Left colon (tissue), 2 donors: ENCODE measurements at places on chromosomes 1 and 21.

DNA sequence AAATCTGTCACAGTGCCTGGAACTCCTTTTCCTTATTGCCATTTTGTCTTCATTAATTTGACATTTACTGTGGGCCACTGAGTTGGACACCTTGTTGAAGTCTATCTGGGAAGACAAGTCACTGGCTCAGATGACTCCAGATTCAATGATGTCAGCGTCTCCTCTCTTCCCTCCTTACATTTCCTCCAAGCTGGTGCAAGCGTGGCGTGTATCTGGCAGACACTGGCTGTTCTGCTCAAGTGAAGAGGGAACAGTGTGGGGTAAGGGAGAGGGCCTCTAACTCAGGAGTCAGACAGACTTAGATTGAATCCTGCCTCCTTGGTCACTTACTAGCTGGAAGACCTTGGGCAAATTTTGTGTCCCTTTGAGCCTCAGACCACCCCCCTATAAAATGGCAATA lies 8.7 kb upstream of the ZNF691 start:
- no peak for DNase-seq

GRCh38 chr1:20785907-20786252 lies 1.2 kb downstream of the HP1BP3 start:
- DNase-seq: no peak

DNA sequence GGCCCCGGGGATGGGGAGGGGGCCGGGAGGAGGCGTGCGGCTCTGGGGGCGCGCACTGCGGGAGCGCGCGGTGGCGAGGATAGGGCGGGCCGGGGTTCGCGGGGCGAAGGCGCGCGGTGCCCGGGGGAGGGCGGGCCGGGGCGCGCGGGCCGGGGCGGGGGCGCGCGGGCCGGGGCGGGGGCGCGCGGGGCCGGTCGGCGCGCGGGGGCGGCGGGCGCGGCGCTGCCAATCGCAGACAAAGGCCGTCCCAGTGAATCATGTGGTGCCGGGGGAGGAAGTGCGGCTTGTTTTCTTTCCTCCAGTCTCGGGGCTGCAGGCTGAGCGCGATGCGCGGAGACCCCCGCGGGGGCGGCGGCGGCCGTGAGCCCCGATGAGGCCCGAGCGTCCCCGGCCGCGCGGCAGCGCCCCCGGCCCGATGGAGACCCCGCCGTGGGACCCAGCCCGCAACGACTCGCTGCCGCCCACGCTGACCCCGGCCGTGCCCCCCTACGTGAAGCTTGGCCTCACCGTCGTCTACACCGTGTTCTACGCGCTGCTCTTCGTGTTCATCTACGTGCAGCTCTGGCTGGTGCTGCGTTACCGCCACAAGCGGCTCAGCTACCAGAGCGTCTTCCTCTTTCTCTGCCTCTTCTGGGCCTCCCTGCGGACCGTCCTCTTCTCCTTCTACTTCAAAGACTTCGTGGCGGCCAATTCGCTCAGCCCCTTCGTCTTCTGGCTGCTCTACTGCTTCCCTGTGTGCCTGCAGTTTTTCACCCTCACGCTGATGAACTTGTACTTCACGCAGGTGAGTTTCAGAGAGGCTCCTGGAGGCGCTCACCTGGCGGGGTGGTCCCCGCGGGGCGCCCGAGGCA lies at the start of gene GPR137B:
Gene GPR137B (plus strand): TSS at position 287 of the 851 bp plus-strand sequence. CDS start 84 bp downstream, at position 371.
- peak; percentile 58 for DNase-seq

DNA sequence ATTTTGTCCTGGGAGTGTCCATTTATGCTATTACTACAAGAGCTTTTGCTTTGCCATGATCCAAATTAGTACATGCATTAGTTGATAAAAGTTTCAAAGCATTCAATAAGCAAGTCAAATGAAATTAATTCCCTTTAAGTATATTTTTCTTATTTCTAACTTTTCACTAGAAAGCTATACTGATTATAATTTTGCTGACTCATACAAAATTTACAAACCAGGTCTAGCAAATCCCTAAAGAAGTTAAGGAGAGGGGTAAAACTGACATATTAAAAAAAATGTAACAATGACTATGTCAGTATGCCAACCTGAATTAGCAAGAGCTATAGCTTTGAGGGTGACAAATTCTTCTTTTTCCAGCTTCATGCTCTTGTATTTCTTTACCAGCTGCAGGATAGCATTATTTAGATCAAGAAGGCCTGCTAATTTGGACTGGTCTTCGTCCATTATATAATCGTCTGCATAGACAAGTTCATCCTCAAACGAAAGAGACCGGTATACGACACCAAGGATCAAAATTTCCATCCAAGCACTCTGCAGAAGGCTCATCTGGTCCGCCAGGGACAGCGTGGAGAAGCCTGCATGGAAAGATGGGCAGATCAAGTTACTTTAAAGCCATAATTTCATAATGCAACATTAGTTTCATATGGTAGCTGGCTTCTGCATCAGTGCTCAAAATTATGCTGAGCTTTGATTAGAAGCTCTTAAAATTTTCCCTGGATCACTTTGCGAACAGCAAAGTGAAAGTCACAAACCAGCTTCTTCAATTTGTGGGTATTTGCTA lies 95.8 kb upstream of the USH2A start:
- DNase-seq: no peak

DNA sequence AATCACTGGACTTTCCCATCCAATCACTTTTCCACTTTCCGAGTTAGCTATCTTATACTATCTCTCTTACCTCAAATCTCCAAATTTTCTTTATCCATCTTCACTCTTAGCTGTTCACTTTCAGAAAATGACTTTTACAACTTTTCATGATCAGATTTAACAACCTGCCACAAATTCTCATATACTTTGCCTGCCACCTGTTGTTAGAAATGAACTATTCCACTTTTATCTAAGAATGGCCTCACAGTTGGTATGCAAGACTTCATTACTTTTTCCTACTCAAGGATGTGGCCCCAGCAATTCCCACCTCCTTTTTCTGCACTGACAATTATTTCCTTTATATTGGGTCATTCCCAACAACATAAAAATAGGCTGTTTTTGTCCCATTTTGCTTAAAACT lies 93.6 kb upstream of the DEPDC1 start:
- no peak for DNase-seq

GRCh38 chr1:37734629-37735591 lies 30.0 kb downstream of the EPHA10 start:
- peak; percentile 89 for DNase-seq

- no peak for DNase-seq
These were observed 34.7 kb downstream of the PRRX1 start for GRCh38 chr1:170698301-170699275.

GRCh38 chr1:172004671-172005070 lies 163.4 kb downstream of the DNM3 start:
- DNase-seq: no peak

DNA sequence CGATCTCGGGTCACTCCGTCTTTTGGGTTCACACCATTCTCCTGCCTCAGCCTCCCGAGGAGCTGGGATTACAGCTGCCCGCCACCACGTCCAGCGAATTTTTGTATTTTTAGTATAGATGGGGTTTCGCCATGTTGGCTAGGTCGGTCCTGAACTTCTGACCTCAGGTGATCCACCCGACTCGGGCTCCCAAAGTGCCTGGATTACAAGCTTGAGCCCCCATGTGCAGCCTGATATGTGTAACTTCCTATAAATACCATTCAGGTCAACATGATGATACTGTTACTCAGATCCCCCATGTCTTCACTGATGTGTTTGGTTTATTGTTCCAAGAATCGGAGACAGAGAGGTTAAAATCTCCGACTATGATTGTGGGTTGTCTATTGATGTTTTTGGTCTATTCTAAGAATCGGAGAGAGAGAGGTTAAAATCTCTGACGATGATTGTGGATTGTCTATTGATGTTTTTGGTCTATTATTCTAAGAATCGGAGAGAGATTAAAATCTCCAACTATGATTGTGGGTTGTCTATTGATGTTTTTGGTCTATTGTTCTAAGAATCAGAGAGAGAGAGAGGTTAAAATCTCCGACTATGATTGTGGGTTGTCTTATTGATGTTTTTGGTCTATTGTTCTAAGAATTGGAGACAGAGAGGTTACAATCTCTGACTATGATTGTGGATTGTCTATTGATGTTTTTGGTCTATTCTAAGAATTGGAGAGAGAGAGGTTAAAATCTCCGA lies 17.0 kb downstream of the C1orf159 start:
- DNase-seq: no peak

DNA sequence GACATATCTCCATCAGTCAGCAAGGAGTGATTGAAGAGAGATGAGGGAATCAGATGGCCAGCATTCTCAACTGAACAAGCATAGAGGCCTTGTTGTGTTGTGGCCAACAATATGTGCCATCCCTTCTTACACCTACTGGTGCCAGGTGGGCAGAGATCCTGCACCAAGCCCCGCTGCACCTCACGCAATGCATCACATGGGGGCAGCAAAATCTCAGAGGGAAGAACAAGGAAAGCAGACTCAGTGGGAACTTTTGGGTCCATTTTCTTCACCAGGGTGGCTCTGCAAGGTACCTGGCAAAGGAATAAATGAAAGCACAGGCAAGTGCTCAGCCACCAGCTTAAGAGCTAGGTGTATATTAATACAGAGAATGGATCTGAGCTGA lies 33.2 kb downstream of the HSD3B2 start:
- DNase-seq: no peak

DNA sequence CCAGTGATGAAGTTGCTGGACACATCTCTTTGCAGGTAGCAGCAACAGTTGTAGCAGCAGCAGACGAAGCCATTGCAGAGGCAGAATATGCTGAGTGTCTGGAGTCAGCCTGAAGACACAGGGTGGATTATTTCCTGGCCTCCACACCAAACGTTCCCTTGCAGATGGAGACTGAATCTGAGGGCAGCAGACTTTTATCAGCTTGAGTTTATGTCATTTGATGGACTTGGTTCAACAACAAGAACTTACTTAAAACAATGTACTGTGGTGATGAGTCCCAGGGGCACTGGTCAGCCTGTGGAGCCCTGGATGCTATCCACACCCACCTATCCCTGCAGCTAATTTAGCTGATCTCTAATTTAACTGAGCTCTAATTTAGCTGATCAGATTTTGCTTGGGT lies 17.1 kb upstream of the MPZL1 start:
- no peak for DNase-seq

DNA sequence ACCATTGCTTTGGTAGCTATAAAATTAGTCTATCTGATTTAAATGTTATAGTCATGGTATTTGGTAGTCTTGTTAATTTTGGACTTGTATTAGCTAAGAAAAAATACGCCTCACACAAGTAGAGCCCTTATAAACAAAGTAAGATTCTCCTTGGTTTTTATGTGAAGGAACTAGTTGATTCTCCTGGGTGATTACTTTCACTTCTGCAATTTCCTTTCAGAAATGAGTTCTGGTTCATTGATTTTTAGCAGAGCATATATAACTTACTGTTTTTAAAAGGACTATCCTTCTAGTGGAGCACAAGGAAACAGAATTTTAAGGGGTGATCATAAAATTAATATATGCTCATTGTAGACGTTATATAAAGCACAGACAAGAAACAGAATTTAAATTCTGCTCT lies 120.1 kb downstream of the BACH1 start:
- DNase-seq: no peak

DNA sequence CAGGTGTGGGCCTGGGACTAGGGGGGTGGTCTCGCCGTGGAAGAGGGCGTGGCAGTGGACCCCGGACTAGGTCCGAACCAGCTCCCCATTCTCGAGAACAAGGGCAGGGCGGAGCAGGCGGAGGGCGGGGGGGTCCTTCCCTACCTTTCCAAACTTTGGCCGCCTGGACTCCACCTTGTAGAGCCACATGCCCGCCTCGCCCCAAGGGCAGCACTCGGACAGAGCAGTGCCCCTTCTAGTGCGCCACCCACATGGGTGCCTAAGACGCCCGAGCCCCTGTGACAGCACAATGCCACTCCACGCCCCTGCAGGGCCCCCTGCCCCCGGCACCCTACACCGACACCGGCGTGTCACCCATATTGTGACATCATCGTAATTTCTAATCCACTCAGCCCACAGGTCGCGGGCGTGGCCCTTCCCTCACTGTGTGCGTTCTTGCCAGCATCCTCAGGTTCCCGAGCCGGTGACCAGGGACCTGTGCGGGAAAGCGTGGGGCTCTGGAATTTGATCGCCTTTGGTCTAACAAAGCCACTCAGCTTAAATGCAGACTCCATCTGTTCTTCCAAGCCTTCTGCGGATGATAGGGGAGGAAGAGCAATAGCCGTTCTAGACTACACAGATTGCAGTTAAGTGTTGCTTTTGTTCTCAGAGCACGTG lies 553 bp upstream of the STMN1 start:
- no peak for DNase-seq

- no peak for DNase-seq
These were observed 20.6 kb upstream of the MAGI3 start for GRCh38 chr1:113369699-113370098.

DNA sequence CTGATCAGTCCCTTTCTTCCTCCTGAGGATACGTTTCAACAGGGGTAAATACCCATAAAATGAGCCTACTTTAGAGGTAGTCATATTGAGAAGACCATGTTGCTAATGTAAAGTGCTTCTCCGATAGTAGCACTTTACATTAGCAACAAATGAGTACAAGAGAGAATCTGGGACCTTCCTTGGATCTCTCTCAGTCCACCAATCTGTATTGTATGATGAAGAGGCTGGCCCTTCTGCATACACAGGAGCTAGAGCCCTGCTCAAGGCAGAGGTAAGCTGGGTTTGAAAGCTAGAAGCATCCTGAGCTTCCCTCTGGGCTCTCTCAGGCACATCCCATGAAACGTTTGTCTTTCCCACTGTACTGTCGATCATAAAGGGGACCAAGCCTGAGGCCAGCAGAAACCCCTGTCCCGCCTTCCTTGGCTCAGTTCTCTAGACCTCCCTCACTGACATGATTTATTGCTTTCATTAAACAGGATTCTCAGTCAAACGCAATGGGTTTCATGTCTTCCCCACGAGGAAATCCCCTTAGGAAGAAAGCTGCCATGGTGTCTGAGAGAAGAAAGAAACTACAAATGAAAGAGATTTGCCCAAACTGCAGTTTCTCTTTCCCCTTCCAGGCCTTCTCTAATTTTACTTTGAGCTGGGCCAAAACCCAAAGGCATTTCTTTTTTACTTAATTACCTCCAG lies 62.8 kb upstream of the BCAR3 start:
- no peak for DNase-seq

GRCh38 chr1:23963617-23964234 lies 4.1 kb downstream of the PNRC2 start:
- DNase-seq: no peak

DNA sequence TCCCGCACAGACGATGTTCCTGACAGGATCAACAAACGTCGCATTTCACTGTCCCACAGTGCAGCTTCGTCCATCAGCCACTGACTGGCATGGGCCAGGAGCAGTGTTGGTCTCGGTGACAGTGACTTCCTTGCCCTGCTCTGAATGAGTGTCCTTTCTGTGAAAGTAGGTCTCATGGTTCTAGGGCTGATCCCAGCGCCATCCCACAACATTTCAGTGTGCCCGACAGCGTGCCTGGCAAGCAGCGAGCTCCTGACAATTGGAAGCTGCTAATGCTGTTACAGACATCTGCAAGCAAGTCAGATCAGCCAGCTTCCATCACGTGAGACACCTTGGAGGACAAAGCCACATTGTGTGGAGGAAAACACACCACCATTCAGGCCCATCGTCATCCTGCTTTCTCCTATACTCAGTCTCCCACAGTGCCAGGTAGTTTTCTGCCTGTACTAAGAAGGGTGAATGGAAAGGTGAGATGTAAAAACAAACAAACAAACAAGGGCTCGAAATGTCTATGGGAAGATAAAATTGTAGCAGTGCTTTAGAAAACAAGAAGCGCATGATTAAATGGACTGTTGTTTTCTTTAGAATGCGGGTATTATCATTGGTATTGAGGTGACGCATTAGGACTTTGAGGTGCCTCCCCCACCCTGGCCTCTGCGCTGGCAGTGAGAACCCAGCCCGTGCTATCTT lies 21.9 kb downstream of the ERRFI1 start:
- no peak for DNase-seq

GRCh38 chr1:3744646-3745045 lies 7.6 kb upstream of the CCDC27 start:
- DNase-seq: no peak
